ENCODE measurements at places on chromosomes 7 and 10.

DNA sequence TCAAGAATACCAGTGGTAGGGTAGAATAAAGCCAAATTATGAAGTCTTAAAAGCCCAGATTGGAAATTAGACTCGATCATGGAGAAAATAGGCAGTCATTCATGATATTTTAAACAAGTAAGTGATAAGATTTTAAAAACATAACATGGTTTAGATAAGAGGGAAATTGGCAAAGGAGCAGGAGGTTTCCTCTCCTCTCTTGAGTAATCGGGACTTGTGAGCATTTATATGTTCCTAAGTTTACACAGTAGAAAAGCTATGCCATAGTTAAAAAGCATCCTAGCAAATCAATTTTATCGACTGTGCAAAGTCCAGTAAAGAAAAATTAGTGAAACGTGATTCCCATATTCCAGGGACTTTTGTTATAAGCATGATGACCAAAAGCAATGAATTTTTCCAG, 313.2 kb downstream of the AHR start:
- no peak for DNase-seq

- no peak for DNase-seq
Observed at GRCh38 chr7:149532654-149533053, 35.0 kb upstream of the ZNF746 start.

GRCh38 chr10:23081221-23081750, 14.1 kb upstream of the MSRB2 start:
- no peak for DNase-seq

DNA sequence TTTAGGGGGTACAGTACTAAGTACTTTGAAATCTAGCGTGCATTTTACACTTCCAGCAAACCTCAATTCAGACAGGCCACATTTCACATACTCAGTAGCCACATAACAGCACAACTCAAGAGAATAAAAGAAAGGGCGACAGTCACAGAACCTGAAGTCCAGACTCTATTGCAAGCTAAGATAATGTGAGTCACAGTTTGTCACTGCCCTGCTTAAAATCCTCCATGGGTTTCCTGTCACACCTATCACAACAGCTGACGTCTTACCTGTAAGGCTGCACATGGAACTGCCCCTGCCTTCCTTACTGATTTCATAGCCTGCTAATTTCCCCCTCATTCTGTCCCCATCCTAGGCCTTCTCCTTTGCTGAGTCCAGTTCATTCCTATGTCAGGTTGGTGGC, 16.1 kb upstream of the CDK14 start:
- DNase-seq, result no peak

Data from activated CD4-positive, CD25-positive, alpha-beta regulatory T cell (primary cell).